Naive thymus-derived CD4-positive, alpha-beta T cell (primary cell): ENCODE measurements at places on chromosomes 2 and 18. TPM values are rescaled to one million over a fixed set of nuclear protein-coding genes. Genes with fewer than 3 reads are reported as not detected.

AQP12B gene
- total RNA-seq, result not detected

DNA sequence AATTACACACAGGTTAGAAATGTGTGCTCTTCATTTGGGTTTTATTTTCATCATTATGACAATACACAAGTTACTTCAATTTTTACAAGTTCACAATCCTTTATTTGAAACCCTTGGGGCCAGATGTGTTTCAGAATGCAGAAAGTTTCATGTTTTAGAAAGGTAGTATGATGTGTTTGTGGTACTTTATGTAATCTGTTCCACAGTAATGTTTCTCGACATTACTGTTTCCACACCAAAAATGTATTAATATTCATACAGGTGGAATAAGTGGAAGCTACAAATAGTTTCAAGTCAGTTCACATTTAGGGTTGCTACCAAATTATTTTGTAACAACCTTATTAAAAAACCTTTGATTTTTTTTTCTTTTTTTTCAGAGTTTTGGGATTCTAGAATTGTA lies 10.4 kb downstream of the UBE2E3 start:
- no peaks in the 10 kb centered on the region for H3K27me3 ChIP-seq
- no peaks in the 10 kb centered on the region for H3K4me1 ChIP-seq
- no peaks in the 10 kb centered on the region for H3K36me3 ChIP-seq
- no peak overlapping the region for H3K4me3 ChIP-seq

DNA sequence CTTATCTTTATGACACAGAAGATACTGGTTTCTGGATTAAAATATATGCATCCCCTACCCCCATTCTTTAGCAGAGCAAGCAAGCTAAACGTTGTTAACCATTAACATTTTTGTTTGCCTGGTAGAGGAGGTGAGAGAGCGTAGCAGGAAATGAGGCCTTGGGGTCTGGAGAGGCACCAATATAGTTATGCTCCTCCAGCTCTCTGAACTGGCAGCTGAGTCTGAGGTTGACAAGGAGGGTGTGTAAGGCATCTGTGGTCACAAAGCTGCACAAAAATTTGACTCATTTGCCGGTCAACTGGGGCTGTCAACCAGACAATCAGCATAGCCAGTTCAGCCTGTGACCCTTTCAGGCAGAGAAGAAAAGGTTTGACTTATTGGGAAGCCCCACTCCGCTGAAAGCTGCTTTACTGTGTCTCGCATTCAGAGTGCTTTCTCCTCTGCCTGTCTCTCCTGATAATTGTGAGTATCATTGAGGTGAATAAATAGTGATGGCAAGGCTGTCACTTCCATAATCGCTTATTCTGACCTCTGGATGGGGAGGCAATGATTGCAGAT lies 647.5 kb upstream of the SETBP1 start:
- H3K4me3 ChIP-seq, result no peak overlapping the region
- H3K36me3 ChIP-seq, result no peaks in the 10 kb centered on the region
- no peaks in the 10 kb centered on the region for H3K27me3 ChIP-seq
- H3K27ac ChIP-seq, result no peak overlapping the region
- no peak for DNase-seq

GRCh38 chr2:12754643-12755042 lies 37.9 kb downstream of the TRIB2 start:
- H3K4me1 ChIP-seq, result no peaks in the 10 kb centered on the region
- H3K27me3 ChIP-seq, result no peaks in the 10 kb centered on the region
- DNase-seq, result no peak

DNA sequence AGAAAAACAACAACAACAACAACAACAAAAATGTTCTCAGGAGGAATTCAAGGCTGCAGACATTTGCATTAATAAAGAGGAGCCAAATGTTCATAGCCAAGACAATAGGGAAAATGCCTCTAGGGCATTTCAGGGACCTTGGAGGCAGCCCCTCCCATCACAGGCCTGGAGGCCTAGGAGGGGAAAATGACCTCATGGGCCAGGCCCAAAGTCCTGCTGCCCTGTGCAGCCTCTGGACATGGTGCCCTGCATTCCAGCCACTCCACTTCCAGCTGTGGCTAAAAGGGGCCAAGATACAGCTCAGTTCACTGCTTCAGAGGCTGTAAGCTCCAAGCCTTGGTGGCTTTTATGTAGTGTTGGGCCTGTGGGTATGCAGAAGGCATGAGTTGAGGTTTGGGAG lies 314.5 kb downstream of the CYRIA start:
- no peak overlapping the region for H3K27ac ChIP-seq
- no peak overlapping the region for H3K4me3 ChIP-seq
- H3K4me1 ChIP-seq, result no peaks in the 10 kb centered on the region
- no peaks in the 10 kb centered on the region for H3K27me3 ChIP-seq
- no peak for DNase-seq
- H3K36me3 ChIP-seq, result no peaks in the 10 kb centered on the region

DNA sequence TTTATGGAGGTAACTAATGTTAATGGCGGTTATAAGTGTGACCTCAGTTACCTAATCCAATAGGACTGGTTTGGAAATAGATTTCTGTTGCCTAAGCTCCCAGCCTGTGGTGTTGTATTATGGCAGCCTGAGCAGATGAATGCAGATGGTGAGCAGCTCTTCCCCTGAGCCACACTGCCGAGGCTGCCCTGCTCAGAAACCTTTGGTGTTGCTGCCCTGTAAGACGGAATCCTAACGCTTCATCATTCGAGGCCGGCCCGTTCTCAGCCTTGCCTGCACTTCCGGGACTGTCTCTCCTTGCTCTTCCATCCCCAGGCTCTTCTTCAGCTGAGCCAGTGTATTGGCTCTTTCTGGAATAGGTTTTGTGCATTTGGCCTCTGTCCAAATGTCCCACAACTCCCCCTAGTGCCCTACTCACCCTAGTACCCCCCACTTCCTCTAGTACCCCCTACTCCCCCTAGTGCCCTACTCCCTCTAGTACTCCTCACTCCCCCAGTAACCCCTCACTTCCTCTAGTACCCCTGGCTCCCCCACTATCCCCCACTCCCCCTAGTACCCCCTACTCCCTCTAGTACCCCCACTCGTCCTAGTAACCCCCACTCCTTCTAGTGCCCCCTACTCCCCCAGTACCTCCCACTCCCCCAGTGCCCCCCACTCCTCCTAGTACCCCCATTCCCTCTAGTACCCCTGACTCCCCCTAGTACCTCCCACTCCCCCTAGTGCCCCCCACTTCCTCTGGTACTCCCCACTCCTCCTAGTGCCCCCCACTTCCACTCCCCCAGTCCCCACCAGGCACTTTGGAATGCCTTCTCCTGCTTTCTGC lies 106.0 kb upstream of the TAF1B start:
- H3K4me1 ChIP-seq, result peaks cover 42% of the 10 kb centered on the region
- no peak overlapping the region for H3K4me3 ChIP-seq
- H3K27ac ChIP-seq, result no peak overlapping the region
- H3K36me3 ChIP-seq, result no peaks in the 10 kb centered on the region
- no peaks in the 10 kb centered on the region for H3K27me3 ChIP-seq
- DNase-seq, result no peak

DNA sequence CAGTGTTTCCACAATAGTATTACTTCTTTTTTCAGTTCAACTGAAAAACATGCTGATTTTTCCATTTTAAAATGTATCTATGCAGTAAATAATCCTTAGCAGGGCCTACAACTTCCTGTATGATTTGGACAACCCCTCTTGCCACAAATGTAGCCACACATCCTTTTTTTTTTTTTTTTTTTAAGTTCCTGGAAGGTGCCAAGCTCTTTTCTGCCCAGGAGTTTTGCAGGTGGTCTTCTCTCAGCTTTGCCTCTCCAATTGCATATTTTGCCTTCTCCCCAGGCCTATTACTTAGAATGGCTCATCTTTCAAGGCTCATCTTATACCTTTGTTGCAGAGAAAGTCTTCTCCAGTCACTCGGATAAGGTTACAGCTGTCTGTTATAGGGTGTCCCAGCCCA lies 11.6 kb downstream of the KLHL14 start:
- no peak for DNase-seq
- no peaks in the 10 kb centered on the region for H3K27me3 ChIP-seq
- H3K36me3 ChIP-seq, result no peaks in the 10 kb centered on the region
- H3K27ac ChIP-seq, result no peak overlapping the region
- H3K4me3 ChIP-seq, result no peak overlapping the region
- no peaks in the 10 kb centered on the region for H3K4me1 ChIP-seq

GRCh38 chr2:179031731-179032408 lies 18.1 kb downstream of the CCDC141 start:
- H3K27ac ChIP-seq, result peak overlapping the region; percentile 80
- no peaks in the 10 kb centered on the region for H3K27me3 ChIP-seq
- peak; percentile 29 for DNase-seq
- H3K4me3 ChIP-seq, result peak overlapping the region; percentile 40
- no peaks in the 10 kb centered on the region for H3K36me3 ChIP-seq
- peaks cover 15% of the 10 kb centered on the region for H3K4me1 ChIP-seq

DNA sequence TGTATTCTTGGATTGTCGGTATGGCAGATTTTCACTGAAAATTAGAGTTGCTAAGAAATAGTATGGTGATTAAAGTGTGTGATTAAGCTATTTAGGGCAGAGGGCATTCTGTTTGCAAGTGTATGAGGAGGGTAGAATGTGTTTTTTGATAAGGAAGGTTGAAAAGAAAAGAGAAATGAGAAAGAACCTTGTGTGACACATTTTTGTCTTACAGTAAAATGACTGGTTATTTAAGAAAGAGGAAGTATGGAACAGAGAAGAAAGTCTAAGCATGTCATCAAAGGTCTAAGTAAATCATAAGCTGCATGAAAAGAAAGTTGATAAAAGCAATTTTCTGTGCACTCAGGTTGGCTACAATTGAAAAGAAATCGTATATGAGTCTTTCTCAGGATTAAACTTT lies 5.2 kb upstream of the RSAD2 start:
- no peaks in the 10 kb centered on the region for H3K4me1 ChIP-seq
- no peak for DNase-seq
- H3K27me3 ChIP-seq, result no peaks in the 10 kb centered on the region

DNA sequence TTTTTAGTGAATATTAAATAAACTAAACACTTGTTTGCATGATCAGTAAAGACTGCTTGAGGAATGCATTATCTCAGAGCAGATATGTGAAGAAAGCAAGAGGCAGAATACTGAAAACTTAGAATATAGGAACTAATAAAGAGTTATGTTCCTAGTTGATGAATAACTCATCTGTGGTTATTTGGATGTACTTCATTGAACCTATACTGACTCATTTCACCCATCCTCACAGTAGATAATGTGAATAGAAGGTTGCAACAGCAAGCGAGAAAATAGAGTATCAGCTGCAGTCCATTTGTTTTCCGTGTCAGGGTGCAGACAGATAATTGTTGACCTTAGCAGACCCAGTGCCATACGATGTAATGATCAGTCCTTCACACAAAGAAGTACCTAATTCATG lies 945.7 kb upstream of the LRRTM1 start:
- H3K4me1 ChIP-seq, result no peaks in the 10 kb centered on the region
- H3K27ac ChIP-seq, result no peak overlapping the region
- no peak overlapping the region for H3K4me3 ChIP-seq
- H3K27me3 ChIP-seq, result no peaks in the 10 kb centered on the region
- no peaks in the 10 kb centered on the region for H3K36me3 ChIP-seq

- peak within 1 kb of the TSS; percentile 90 for H3K27ac ChIP-seq
- DNase-seq, result peak; percentile 93
- peaks cover 13% of the 10 kb centered on the region for H3K4me1 ChIP-seq
- H3K36me3 ChIP-seq, result peaks cover 12% of the 10 kb centered on the region
These were observed at the start of gene CCDC138 for GRCh38 chr2:108786354-108787215. Gene CCDC138 (plus strand): TSS chr2:108786771. CDS start chr2:108786823, 52 bp downstream.
